Fibroblast of mammary gland (primary cell): ENCODE measurements at places on chromosomes 5 and 9.
A peak's percentile ranks its signal among the peaks of the same experiment; 100 is the strongest.

- no peak for DNase-seq
Measured at GRCh38 chr5:22842574-22842973, 10.6 kb downstream of the CDH12 start.

DNA sequence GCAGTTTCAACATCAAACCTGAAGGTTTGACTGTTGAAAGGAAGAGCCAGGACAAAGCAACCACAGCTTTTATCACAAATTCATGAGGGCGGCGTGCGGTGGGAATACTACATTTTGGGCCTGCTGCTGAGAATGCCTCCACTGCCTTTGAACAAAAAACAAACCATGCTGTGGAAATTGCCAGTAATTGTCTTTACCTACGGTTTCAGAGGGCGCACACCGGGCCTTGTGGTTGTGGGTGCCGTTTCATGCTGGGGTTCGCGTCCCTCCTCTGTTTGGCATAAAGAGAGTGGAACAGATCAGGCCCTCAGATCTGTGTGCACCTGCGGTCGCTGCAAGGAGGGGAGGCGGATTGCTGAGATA, 27.6 kb upstream of the TCF7 start:
- no peak for DNase-seq

DNA sequence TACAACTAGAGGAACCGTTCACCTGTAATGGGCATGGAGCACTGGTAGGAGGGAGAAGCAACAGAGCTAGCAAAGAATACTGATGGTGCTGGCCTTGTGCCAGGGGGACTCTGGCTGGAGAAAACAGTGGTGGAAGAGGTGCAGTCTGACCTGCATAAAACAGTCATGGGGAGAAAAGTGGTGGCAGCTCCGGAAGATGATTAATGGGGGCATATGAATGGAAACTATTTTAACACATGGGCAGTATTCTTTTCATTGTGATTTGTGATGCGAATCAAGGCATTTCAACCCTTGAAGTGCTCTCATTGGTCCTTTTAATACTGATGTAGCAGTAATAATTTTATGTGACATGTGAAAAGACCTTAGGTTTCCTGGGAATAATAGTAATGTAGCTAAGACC, 219.6 kb downstream of the ADAMTS6 start:
- DNase-seq: no peak

DNA sequence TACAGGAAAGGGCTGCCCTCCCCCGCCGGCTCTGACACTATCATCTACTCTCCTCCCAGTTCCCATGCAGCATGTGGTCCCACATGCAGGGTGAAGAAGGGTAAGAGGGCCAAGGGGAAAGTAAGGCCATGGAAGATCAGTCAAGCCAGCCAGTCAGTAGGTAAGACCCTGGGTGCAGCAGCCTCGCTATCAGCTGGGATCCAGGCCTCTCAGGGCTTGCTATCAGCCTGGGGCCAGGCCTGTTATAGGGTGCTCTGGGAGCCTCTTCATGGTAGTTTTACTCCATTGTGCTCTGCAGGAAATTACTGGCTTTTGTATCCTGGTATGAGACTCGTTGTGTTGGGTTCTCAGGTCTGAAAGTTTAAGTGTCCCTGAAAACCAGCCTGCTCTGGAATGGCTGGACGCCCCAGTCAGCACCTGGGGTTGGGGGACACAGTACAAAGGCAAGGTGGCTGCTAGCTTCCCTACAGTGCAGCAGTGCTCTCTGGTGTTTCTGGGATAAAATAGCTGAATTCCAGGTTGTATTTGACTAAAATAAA, 21.4 kb downstream of the SLC22A4 start:
- no peak for DNase-seq

DNA sequence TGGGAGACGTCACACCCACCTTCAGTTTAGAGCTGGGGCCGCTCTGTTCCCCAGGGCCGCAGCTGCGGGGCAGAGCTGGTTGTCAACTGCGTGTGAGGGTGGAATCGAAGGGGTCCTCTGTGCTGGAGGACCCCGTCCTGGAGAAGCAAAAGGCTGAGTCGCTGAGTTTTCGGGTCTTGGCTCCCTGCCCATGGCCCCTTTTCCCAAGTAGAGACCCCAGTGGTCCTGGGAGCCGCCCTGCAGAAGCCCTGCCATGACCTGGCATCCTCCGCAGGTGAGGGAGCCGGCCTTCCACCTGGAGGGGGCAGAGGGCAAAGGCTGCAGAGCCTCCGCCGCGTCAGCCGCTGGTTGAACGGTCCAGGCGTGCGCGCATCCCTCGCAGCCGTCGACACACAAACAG, 90.4 kb upstream of the COL5A1 start:
- no peak for DNase-seq

GRCh38 chr5:4191703-4192102, 596.1 kb downstream of the IRX1 start:
- no peak for DNase-seq

GRCh38 chr5:88879724-88880123, 3.3 kb downstream of the MEF2C start:
- DNase-seq: no peak

- no peak for DNase-seq
Measured at GRCh38 chr5:140791089-140791488, 3.6 kb upstream of the PCDHA2 start.

- DNase-seq: no peak
Measured at GRCh38 chr9:99035313-99035712, 69.6 kb upstream of the TGFBR1 start.

DNA sequence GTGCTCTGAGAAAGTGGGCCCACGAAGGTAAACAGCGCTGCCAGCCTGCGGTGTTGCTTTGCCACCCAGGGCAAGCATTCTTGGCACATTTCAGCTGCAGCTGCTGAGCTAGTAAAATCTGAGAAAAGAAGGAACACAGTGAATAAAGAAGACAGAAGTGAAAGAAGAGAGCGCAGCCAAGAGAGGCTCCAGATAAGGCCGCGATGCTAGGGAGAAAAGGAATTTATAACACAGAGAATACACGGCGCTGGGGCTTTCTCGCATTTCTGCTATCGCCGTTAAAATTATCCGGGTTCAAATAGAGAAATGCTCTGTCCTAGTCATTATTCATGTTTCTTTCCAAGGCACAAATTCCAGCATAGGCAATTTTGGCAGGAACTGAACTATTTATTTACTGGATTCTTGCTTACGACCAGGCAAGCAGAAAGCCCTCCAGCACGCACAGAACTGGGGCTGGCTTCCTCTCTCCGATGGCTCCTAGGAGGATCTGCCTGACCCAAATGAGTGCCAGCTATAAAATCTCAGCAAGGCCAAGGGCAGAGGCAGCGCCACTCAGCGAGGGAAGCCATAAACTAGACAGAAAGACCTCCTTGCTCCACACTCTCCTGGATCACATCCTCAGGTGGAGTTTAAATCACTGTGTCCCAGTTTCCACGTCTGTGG, 111.2 kb downstream of the ATPSCKMT start:
- no peak for DNase-seq

GRCh38 chr5:8895599-8895998, 650.3 kb downstream of the SEMA5A start:
- DNase-seq: no peak

DNA sequence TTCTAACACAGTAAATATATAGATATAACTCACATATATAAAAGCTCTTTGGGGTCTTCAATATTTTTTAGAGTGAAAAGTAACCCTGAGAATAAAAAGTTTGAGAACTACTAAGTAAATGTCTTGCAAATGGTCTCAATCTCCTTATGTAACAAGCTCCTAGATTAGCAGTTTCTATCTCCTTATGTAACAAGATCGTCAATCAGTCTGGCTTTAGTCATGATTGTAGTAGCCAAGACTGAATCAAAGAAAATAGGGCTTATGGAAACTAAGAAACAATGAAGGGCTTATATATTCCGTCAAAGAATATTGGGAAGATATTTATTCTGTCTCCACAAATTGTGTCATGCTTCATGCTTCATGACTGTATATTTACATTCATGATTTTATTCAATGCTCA, 22.4 kb upstream of the FREM1 start:
- no peak for DNase-seq

GRCh38 chr9:101652601-101653175, 57.9 kb upstream of the PPP3R2 start:
- no peak for DNase-seq

- DNase-seq: no peak
Measured at GRCh38 chr5:125052584-125052983, 306.1 kb upstream of the ZNF608 start.

DNA sequence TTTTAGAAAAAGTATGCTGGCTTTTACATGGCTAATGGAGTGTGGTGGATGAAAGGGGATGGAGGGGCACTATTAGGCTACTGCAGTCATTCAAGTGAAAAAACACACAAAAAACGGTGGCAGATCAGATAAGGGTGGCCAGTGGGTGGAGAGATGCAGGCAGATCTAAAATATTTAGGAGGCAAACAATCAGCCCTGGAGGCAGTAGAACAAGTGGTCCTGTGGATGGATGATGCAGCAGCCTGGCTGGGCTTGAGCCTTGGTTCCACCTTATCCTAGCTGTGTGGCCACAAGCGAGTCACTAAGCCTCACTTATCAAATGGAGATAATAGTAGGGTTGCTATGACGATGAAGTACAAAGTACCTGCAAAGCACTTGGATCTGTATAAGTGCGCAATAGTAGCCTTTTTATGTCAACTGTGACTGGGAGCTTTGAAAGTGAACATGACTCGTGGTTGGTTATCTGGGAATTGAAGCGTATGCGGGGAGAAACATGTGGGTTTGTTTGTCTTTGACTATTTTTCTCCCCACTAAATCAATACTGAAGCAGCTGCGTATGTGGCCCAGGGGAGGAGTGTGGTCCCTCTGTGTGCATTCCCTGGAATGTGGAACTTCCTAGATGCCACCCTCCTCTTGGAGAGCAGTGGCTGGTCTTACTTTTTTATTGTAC, 20.2 kb downstream of the NSG2 start:
- DNase-seq: no peak

- DNase-seq: no peak
Measured at GRCh38 chr9:95545831-95546567, 29.2 kb upstream of the PTCH1 start.

GRCh38 chr9:117747386-117747970, 43.3 kb downstream of the TLR4 start:
- DNase-seq: no peak

DNA sequence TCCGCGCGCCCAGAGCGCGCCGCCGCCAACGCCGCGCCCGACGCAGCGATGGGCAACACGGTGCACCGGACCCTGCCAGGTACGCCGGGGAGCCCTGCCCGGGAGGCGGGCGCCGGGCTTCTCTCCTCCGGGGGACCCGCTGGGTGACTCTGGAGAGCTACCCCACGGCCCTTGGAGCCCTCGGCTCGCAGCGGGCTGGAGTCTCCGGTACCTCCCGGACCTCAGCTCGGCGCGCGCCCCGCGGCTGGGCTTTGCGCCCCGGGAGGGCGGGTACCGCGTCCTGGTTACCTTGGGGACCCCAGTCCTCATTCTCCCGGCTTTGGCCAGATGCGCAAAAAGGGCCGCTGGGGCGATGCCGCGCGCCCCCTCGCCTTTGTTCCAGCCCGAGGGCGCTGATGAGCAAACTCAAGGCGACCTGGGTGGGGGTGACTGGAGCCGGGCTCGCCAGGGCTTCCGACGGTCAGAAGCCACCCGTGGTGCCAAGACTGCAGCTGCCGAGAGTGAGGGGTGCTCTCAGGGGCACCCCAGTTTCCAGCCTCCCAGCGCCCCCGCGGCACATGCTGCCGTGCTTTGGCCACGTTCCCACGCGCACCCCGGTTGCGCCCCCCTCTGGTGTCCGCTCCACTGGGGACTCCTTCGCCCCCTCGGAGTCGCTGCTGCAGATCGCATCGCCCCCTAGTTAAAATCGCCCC, 442 bp downstream of the NEURL1B start:
- no peak for DNase-seq

DNA sequence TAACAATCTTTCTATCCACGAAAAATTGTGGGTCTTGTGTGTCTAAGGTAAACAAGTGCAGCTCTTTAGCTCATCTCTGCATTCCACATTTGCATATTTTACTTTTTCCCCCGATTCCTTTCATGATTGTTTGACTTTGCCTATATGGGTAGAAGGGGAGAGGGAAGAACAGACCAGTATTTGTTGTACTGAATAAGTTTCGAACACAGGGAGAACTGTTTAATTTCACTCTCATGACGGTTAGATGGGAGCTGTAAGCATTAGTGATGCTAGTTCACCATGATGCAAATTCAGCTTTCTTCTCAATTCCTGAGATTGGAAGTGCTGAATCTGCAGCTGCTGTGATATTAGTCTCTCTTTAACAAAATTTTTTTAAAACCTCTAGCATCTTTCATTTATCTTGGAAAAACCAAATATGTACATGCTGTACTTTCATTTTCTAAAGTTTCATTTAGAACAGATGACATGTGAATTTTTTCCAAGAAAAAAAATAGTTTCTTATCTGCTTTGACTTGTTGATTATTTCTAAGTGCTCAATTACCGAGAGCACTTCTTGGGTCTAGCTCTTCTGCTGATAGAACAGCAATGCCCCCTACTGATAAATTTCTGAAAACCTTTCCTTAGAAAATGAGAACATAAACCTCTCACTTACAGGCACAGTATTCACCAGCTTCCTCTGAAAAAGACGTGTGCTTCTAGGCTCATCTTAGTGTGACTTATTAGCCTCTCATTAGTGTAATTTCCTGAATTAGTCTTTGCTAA, 149.5 kb downstream of the BAAT start:
- DNase-seq: peak; percentile 19

DNA sequence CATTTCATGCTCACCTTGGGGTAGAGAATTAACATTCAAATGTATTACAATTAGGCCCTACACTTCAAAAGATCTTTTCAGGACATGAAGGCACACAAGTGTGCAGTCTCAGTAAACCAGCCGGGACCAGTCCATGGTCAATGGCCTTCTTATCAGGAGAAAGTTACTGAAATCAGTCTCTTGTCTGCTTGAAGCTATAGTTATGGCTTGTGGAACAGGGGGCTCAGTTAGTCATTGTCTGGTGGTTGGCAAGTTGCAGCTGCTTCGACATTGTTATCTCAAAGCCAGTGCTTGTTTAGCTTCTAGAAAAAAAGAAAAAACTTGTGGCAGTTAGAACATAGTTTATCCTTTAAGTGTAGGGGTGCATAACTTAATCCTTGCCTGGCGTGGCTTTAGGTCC, 213.1 kb upstream of the ACO1 start:
- no peak for DNase-seq

DNA sequence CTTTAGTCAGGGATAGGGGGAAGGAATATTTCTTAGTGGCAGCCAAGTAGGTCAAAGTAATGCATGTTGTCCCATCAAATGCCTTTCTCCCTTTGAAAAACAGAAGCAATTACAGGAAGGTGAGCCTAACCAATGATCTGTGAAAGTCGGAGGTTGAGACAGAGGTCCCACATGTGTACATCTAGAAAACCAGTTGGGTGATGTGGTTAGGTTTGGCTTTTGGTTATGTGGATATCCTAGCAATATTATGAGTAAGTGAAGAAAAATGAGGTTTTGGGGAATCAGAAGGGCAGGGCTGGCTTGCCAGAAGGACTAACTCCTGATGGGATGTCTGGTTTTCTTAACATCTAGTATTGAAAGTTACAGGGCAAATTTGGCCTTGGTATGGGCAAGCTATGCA, 63.4 kb upstream of the PALM2AKAP2 start:
- DNase-seq: no peak
